ENCODE measurements at places on chromosomes 2 and 18. TPM values are rescaled to one million over a fixed set of nuclear protein-coding genes. Genes with fewer than 3 reads are reported as not detected.

VWC2L gene
- total RNA-seq = 4.1 TPM

DPP10 gene
- total RNA-seq = 74.6 TPM

CFC1 gene
- 0.41 TPM for total RNA-seq

SERPINB12 gene
- total RNA-seq = not detected

DSG1 gene
- total RNA-seq = under 0.01 TPM

CYP27A1 gene
- 2.9 TPM for total RNA-seq

KRCC1 gene
- total RNA-seq = 17.1 TPM

DNA sequence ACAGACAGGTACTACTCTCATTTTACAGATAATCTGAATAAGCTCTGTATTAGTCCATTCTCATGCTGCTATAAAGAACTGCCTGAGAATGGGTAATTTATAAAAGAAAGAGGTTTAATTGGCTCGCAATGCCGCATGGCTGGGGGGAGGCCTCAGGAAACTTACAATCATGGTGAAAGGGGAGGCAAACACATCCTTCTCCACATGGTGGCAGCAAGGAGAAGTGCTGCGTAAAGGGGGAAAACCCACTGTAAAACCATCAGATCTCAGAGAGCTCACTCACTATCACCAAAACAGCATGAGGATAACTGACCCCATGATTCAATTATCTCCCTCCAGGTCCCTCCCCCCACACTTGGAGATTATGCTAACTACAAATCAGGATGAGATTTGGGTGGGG is 254.4 kb downstream of the KCNE4 start:
- no peak for DNase-seq

DNA sequence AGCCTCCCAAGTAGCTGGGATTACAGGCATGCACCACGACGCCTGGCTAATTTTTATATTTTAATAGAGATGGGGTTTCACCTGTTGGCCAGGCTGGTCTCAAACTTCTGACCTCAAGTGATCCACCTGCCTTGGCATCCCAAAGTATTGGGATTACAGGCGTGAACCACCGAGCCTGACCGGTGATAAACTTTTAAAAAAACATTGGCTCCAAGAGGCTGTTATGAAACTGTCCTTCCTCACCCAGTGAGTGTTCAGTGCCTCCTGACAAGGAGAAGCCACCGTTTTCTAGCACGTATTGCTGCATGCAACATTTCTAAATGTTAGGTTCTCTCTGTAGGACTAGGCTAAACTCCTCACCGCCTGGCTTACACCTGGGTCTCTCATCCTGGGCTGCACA is 63.3 kb downstream of the EDAR start:
- DNase-seq = no peak

GRCh38 chr2:148455791-148456190 is 188.8 kb upstream of the EPC2 start:
- DNase-seq = no peak

DNA sequence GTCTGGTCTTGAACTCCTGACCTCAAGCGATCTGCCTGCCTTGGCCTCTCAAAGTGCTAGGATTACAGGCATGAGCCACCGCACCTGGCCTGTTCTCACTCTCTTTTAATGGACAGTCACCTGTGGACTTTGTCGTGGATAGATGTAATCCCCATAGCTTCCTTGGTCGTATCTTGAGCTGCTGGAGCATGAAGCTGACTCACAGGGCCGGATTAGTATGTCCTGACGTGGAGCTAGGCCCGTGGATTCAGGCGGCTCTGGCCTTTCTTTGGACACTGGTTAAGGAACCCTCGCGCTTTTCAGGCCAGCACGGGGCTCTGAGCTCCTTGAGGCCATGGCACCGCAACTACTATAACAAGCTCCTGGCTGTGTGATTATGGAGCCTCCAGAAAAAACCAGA is 27.5 kb upstream of the GBX2 start:
- no peak for DNase-seq

DNA sequence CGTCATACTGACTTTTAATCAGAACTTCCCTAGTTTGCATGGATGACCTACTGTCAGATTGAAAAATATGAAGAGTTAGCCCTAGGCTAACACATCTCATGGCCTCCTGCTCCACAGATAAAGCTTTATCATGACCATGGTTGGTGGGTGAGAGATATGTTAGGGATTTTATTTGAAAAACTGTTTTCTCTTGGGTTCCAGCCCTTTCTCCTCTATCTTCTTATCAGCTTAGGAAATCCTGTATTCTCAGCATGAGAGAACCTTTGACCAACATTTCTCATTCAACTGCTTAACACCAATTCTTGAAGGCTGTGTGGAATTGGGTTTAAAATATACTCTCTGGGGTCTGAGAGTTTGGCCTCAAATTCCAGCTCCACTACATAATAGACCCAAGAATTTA is 1407.0 kb upstream of the CELF4 start:
- no peak for DNase-seq

DNA sequence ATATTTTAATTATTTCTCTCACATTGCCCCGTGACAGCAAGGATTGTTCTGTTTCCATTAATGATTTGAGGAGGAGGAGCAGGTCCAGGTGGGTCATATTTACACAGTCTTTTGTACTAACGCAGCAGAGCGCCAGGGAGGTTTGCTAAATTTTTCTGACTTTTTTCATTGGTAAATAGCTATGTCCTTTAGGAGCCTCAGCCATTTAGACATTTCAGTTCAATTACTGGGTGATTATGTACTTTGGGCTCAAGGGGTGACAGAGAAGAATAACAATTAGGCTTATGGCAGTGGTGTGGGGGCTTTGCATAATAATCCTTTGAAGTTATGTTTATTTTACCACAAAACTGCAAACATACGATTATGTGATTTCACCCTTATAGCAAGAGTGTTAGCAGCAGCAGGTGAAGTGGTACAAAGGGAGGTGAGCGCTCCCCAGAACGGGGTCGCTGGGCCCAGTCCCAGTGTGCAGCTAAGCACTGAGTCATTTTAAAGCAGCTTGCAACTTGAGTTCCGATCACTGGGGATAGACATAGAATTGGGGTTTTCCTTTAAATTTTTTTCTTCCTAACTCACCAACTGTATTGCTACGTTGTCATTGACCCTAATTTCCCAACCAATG is 80.3 kb downstream of the TSHZ1 start:
- no peak for DNase-seq

GRCh38 chr2:16330012-16330411 is 335.6 kb downstream of the CYRIA start:
- DNase-seq = no peak

DNA sequence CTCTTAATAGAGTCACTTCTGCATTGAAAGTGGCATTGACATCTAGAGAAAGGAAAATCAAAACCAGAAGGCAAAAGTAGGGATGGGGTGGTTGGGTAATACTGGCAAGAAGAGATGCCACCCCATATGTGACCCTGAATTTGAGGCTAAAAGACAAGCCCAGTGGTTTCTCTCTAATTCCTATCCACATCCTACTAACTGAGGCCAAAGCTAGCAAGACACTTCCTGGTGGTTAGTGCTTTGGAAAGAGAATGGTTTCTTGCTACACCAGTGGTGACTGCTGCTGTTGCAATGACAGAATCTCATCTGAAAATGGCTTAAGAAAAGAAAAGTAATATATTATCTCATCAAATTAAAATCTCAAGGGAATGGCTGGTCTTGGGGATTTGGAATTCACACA is 640.6 kb downstream of the EPHA4 start:
- DNase-seq = no peak

DNA sequence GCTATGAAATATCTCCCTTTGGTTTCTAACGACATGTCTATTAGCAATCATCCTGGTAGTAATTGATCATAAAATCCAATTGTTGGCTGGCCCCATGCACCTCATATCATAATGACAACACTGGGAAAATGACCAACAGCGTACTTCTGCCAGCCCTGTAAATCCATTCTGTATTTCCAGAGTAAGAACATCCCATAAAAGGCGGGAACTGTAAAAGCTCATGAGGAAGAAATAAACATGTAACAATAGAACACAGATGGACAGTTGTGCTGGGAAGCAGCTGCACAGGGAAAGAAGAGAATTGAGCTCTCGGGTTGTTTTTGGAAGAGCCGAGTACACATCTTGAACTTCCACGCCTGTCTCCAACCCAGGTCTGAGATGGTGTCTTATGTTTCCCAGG is 218.7 kb downstream of the CMPK2 start:
- no peak for DNase-seq

- no peak for DNase-seq
These were observed 75.2 kb downstream of the ACVR1 start for GRCh38 chr2:157800838-157801495.

- DNase-seq = no peak
These were observed 106.8 kb downstream of the DNAH7 start for GRCh38 chr2:195961873-195962272.

GRCh38 chr2:59888015-59888414 is 665.4 kb downstream of the BCL11A start:
- no peak for DNase-seq

DNA sequence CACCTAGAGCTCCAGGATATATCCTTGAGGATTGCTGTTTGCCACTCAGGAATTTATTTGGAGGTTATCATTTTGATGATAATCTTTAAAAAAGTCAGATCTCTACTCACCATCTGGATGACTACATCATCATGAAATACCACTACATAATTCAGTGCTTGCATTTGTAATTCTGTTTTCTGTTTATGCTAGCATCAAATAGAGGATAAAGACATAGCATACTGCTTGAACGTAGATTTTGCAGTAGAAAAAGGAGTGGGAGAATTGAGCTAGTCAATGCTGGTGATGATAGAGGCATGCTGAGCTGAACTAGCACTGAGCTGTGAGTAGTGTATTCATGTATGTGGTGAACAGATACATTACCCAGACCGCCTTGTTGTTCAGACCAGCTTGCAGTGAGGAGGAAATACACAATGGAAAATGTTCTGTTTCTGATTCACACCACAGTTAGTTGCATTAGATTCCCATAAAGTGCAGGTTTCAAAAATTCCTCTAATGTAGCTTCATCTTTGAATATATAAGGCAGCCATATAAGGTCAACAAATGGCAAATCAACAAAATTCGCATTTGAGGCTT is 68.8 kb upstream of the CDC42EP3 start:
- DNase-seq = no peak

- no peak for DNase-seq
These were observed 155.1 kb downstream of the RND3 start for GRCh38 chr2:150332383-150332782.

GRCh38 chr2:22276696-22277095 is 1108.3 kb upstream of the KLHL29 start:
- no peak for DNase-seq

DNA sequence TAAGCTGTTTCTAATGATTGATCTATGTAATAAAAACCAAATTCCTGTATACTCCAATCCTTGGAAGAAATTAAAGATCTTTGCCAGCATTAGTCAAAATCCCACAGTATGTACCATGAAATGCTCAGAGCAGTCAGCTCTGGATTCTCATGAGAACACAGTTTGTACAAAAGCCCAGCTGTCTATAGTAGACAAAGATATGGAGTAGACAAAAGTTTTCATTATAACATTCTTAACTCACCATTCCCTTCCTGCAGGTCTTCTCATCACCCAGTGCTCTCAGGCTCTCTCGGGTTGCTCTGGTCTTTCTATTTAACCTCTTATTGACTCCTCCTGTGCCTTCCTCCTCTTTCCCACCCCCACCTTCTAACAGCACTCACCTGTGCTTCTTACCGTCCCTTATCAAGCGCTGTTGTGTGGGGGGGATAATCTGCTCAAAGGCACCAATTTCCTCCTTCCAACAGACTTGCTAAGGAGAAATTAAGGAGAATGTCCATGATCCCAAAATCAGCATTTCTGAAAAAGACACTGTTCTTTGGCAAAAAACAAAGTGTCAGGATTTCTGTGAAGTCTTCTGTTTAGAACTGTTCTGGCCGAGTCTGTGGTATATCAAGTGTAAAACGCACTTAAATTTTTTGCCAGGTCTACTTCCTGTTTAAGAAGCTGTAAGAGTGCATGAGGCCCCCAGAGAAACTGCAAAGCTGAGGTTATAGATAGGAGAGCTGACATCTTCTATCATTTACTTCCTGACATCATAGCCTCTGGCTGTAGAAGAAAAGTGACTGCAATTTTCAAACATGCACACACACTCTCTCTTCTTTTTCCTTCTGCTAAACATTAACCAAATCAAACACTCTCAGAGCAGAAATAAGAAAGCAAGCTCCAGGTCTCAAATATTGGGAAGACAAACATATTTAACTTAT is 144.1 kb downstream of the EVA1A start:
- no peak for DNase-seq

GRCh38 chr2:150266931-150267330 is 220.5 kb downstream of the RND3 start:
- no peak for DNase-seq

DNA sequence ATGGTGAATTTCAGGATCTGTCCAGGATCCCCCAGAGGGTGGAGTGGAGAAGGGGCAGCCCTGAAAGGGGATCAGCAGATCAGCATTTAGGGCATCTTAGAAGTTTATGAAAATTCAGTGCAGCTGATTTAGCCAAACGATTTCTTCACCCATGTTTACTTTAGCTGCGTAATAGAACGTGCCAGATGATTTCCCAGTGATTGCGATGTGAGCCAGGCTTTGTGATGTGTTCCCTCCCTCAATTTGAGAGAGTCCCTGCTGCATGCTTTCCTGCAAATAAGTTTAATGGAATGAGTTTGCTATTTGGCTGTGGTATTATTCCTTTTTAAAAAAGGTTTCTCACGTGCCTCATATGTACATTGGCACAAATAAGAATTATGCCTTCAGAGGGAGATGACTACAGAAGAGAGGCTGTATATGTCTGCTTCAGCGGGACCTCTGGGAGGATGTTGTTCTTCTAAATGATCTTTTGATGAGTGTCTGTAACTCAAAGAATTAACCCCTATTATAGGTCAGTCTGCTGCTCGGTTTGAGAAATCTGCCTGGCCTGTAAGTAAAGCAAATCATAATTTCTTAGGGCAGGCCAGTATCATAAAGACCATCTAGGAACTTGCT is 111.9 kb downstream of the MRO start:
- no peak for DNase-seq

DNA sequence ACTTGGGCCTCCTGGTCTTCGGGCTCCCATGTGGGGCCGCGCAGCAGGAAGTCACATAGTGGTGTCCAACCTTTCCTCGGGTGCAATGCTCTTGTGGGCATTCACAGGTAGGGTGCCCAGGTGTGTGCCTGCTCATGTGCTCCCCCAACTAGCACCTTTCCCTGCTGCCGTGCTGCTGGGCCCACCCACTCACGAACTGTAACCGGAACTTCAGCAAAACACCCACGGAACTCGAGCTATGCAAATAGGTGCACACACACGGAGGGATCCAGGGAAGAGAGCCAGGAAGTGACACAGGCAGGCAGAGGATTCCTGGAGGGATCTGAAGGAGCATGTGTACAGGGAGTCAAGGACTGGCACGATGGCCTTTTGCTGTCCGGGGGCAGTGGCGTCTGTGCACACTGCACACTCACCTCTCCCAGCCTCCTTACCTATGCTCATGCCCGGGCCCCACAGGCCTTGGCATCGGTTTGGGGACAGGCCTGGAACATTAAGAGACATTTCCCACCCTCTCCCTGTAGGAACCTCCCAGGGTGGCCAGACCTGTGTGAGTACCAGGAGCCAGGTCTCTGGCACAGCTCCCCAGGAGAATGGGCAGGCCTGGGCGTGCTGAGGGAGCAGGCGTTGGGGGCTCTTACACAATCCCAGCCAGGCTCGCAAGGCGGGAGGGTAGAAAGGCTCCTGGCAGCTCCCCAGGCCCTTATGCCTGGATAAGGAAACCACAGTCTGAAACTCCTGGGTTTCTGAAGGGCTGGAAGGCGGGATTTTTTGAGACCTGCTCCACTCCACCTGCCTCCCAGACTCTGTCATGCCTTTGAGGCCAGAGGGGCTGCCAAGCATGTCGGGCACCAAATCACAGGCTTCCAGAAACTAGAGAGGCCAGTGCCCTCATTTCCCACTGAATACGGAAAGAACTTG is 6.6 kb upstream of the PTMA start:
- no peak for DNase-seq

- no peak for DNase-seq
These were observed 524.4 kb downstream of the BCL11A start for GRCh38 chr2:60028849-60029565.

- no peak for DNase-seq
These were observed 193.0 kb downstream of the ACTR3 start for GRCh38 chr2:114082731-114083433.

Data from frontal cortex (tissue), 4 donors.